ENCODE measurements at places on chromosomes 5 and 9.

- no peak for DNase-seq
Measured at GRCh38 chr5:148856009-148856367, 29.6 kb downstream of the ADRB2 start.

DNA sequence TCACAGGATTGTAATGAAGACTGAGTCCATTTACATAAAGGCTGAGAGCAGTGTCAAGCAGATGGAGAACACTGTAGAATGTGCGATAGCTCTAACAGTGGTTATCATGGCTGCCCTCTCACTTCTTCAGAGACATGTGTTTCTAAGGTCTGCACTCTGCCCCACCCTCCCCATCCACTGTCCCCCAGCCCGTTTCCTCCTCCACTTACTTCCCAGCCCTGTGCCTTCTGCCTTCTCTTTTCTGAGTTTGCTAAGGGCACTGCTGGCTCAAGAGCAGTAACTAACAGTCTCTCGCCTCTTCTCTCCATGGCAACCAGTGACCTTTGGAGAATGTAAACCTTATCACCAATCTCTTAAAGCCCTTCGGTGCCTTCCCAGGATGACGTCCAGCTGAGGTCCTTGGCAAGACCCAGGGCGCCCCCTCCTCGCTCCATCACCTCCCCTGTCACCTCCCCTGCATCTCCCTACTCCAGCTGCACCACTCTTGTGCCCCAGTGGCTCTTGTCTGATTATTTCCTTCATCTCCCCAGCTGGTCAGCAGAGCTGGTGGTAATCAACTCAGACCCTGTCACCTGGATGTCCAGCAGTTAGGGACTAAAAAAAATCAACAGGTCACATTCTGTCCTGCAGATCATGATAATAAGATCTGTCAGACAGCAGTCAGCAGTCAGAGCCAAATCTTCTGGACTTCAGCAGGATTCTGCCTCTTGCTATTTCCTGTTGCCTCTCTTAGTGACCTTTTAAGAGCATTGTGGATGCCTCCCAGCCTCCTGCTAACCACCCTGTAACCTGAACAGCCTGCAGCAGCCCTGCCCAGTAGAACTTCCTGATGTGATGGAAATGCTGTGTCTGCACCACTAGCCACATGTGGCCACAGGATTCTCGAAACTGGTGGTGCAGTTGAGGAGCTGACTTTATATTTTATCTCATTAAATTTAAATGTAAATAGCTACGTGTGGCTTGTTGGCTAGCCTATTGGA is 9.0 kb downstream of the FXN start:
- DNase-seq: no peak

DNA sequence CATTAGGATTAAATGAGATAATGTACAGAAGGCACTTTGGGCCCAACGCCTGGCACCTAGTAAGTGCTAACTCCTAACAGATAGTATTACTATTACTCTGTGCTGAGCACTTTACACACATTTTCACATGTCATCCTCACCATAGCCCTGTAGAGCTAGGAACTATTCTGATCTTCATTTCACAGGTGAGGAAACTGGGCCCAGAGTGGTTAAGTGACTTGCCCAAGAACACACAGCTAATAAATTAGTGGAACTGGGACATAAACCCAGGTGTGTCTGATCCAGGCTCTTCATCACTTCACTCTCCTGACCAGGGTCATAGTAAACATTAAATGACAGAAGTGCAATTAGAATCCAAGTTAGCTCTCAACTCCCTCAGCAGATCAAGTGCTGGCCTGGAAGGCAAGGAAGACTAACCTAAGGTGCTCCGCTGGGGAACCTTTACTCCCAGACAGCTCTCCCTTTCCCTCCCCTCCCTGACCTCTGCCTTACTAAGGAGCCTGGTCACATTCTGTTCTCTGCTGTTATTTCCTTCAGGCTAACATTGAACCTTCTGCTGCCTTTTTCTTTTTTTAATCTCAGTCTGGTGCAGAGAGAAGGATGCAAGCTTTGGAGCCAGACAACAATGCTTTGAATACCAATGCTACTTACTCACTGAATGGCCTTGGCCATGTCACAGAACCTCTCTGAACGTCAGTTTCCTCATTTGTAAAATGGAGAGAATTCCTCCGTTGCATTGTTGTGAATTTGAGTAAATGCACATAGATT is 4.1 kb upstream of the ADRA1B start:
- DNase-seq: no peak

DNA sequence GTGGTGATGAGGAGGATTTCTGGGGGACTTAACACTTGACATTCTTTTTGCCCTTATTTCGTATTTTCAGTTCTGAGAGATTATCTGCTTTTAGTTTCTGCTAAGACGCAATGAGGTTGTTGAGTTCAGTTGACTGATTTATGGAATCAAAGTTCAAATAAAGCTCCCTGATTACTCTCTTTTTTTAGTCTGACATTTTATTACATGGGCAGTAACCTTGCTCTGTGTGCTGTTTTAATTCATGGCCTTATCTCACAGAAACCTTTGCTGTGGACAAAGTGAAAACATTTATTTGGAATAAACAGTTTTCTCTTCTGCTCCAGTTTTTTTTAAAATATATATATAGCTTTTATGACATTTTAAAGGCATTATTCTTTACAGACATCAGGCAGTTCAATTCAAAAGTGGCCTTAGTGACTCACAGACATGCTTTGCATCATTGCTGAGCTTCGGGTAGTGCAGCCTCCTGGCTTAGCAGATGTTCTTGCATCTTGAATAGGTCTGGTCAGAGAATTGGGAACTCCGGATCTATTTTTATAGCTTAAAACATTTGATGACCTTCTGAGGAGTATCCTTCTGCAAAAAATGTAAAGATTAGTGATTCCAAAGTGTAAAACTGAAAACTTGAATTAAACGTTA is 162.9 kb downstream of the FAM170A start:
- no peak for DNase-seq

DNA sequence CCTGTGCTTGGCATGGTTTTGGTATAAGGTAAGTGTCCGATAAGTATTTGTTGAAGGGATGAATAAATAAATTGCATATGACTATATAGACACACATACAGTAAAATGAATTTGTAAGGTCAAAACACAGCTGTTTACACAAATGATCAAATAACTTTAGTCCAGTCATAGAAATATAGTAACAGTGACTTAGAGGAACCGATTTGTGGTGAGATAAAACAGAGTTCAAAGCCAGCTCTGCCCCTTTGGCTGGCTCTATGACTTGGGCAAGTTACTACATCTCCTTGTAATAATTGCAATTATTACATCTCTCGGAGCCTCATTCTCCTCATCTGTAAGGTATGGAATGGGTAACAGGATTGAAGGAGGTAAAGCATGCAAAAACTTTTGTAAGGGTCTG is 384.0 kb downstream of the PLK2 start:
- DNase-seq: no peak

DNA sequence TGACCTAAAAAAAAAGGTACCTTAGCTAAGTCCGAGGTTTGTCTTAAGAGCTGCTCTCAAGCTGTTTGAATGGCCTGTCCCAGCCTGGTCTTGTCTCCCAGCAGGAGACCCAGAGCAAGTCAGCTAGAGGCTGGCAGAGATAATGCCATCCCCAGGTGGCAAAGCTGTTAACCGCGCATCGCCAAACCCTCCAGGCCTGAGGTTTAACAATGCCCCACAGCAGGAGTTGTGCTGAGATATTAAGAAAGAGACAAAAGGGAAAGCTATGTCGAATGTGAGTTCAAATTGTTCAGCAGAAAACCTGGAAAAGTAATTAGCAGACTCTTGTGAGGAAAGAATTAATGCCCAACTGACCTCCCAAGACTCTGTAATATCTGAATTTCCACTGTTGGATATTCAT is 187.1 kb downstream of the FSTL4 start:
- DNase-seq: no peak
